ENCODE measurements at places on chromosomes 13 and 19.

- DNase-seq: no peak
These were observed 10.5 kb downstream of the CEBPA start for GRCh38 chr19:33291623-33292534.

GRCh38 chr13:79723519-79724024 is 242.6 kb downstream of the NDFIP2 start:
- DNase-seq: no peak

DNA sequence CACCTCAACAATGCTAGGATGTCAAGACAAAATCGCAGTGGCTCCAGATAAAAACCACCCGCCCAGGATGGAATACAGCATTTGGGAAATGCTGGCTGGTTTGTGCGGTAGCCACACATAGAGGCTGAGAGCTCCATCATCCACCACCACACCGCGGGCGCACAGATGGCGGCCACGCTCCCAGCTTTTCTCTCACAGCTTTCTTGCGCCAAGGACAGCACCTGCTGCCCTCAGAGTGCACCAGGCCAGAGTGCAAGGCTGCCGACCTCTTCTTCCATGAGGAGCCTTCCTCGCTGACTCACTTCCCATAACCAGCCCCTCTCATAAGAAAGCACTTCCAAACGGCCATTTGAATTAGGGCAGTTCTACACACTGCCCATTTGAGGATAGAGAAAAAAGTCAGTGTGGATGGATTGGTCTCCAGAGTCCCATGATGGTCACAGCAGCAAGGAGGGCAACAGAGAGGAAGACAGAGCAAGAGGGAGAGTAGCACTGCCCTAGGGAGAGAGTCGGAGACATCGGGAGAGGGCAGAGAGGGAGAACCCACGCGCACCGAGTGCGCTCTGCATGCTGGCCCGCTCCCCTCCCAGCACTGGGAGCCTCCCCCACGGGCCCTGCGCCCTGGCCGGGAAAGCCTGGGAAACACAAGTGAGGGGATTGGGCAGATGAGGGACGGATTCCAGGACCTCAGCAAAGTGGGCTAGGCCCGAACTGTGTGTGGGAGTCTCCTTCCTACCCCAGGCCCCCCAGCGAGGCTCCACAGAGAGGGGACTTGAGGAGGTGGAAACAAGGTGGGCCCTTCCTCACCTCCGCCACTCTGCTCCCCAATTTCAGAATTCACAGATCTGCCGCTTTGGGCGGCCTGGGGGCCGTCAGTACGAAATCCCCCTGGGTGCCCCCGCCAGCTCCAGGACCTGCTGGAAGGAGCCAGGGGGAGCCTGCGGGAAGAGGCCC is 156.9 kb downstream of the USP12 start:
- DNase-seq: no peak

DNA sequence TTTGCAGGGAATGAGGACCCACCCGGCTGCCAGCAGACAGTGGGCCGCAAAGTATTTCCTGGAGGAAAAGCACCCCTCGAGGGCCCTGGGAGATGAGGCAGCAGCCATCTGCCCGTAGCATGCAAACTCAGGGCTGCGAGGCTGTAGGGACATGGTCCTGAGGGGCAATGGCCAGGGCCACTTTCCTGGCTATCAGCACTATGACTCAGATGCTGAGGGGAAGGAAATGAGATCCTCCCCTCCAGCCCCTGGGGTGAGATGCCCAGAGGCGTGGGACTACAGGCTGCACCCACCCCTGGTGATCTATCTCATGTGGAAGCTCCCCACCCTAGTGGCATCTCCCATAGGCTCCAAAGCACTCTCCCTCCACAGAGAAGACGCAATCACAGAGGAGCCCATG is 80.1 kb downstream of the SLC7A1 start:
- no peak for DNase-seq

GRCh38 chr13:44259045-44260027 is 114.3 kb upstream of the SERP2 start:
- peak; percentile 44 for DNase-seq

- no peak for DNase-seq
These were observed 34.5 kb downstream of the PLEKHJ1 start for GRCh38 chr19:2201473-2202148.

DNA sequence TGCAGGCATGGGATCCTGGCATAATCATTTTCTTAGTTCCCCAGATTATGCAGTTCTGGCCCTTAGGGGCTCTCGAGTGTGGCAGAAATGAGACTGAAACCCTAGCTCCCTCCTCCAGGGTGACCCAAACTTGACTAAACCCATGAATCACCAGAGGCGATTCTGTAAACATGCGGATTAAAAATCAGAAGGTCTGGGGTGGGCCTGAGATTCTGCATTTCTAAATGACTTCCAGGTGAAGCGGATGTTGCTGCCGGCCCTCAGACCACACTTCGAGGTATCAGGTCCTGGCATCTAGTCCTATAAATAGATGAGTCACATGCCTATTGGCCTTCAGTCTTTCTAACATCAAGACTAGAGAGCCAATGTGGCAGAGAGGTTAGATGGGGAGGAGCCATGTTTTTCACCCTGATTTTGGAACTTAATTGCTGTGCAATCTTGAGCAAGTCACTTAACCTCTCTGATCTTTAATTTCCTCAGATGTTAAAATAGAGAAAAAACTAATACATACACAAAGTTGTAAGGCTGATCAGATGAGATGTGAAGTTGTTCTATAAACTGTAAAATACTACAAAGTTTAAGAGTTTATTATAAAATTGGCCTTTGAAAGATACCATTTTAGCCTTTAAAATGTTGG is 431.2 kb downstream of the FOXO1 start:
- DNase-seq: no peak

GRCh38 chr13:27398360-27398759 is 26.1 kb upstream of the GTF3A start:
- DNase-seq: no peak

- no peak for DNase-seq
These were observed 14.6 kb upstream of the SIN3B start for GRCh38 chr19:16814526-16815100.

GRCh38 chr19:30426864-30427263 is 54.7 kb downstream of the ZNF536 start:
- DNase-seq: no peak

DNA sequence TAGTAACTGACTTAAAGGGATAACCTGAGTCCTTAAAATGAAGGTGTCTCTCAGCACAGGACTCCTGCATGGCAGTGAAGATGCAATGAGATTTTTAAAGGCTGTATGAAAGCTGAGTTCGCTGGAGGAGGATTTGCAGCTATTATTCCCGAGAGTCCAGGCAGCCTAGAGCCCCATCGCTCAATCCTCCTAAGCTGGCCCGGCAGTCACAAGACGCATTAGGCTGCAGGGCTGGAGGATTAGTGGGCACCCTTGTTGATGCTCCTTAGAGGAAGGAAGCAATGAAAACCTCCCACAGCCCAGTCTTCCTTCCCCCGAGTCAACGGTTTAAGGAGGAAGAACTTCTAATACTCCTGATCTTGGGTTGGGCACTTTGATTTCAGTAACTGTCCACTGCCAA is 239.5 kb downstream of the EFNB2 start:
- no peak for DNase-seq

DNA sequence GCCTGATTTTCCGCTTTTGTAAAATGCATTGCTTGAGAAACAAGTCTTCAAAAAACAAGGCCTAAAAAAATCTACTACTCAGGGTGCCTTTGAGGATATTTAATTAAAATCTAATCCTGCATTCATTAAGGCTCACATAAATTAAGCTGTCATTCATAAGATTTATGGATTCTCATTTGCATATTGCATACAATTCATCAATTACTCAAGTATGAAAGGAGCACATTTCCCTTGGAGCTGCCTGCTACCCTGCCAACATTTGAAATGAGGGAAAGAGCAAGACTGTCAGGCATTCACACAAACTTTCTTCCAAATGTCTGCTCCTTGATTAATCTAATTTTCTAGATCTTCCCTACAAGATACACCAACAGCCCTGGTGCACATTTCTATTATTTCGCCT is 140.0 kb downstream of the DACH1 start:
- DNase-seq: no peak

GRCh38 chr13:66703597-66703996 is 526.5 kb downstream of the PCDH9 start:
- no peak for DNase-seq

- no peak for DNase-seq
These were observed 7.1 kb downstream of the POLR1G start for GRCh38 chr19:45413497-45413896.

- no peak for DNase-seq
These were observed 18.7 kb upstream of the ZNF888 start for GRCh38 chr19:52941941-52942385.

- no peak for DNase-seq
These were observed 19.8 kb downstream of the LRRC4B start for GRCh38 chr19:50548191-50549058.

- DNase-seq: no peak
These were observed 4.0 kb upstream of the PNMA8B start for GRCh38 chr19:46499692-46500091.

GRCh38 chr19:7226739-7227138 is 67.5 kb downstream of the INSR start:
- no peak for DNase-seq

DNA sequence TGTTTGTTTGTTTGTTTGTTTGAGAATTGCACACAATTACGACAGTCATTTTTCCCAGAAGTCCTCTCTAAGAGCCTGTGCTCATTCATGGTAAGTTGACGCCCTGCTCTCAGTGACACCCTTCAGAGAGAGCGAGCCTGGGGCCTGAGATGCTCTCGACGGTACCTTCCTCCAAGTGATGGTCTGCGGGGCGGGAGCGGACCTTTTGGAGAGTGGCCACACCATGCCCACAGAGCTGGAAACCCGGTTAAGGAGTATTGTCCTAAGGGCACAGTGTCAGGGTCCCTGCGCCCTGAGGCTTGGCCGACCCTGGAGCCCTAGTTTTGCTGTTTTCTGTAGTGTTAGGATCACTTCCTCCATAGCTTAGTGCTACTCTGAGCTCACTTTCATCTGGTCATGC is 3.6 kb downstream of the POP4 start:
- no peak for DNase-seq

GRCh38 chr13:34408640-34409039 is 533.4 kb upstream of the NBEA start:
- DNase-seq: no peak

- no peak for DNase-seq
These were observed 18.6 kb upstream of the RASA3 start for GRCh38 chr13:114151031-114151430.

DNA sequence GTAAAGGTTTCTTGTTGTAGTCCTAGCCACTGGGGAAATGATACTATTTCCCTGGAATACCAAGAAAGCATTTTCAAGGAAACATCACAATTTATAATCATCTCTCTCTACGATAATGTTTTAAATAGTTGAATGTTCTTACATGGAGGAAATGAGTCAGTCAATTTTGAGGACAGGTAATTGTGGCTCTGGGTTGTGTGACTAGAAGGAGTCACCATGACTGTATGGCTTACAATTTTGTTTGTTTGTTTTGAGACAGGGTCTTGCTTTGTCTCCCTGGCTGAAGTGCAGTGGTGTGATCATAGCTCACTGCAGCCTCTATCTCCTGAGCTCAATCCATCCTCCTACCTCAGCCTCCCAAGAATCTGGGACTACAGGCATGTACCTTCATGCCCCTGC is 47.4 kb downstream of the COG3 start:
- DNase-seq: no peak

DNA sequence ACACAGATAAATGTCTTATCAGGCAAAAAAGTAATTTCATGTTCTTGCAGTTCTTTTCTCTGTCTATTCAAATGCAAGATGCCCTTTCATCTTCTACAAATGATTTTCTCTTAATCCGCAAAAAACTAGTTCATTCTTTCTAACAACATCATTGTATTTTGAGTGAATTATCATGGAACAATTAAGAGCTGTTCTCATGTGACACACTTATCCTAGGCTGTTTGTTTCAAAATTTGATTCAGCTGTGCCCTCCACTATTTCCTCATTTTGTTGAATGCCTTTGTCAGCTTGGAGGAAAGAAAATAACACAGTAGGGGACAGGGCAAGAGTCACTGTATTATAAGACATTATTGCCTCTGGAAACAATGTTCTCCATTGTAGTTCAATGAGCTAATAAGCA is 396.9 kb downstream of the KCTD12 start:
- no peak for DNase-seq

- DNase-seq: no peak
These were observed 310.8 kb downstream of the SLC7A1 start for GRCh38 chr13:29284726-29285125.

GRCh38 chr13:75357576-75358289 is 124.2 kb downstream of the TBC1D4 start:
- peak; percentile 33 for DNase-seq

- DNase-seq: no peak
These were observed 5.2 kb upstream of the SRRM5 start for GRCh38 chr19:43606569-43607229.

- DNase-seq: no peak
These were observed 15.5 kb upstream of the SPACA4 start for GRCh38 chr19:48591021-48591420.

GRCh38 chr19:2488942-2489731 is 13.2 kb downstream of the GADD45B start:
- no peak for DNase-seq

DNA sequence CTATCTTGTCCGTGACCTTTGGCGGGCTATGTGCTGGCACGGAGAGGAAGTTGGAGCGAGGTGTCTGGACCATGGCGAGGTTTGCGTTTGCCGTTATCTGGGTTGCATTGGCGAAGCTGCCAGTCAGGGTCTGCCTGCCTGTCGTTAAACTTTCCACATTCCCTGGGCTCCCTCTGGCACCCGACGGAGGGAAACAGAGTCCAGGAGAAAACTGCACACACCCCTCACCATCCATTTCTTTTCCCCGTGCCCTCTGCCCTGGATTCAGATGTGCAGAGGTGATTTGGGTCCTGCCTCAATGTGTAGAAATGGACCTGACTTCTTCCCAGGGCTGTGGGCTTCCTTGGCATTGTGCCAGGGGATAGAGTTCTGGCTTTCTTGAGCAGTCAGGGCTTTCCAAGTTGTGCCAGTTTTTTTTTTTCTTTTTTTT is 142.4 kb downstream of the URI1 start:
- no peak for DNase-seq

DNA sequence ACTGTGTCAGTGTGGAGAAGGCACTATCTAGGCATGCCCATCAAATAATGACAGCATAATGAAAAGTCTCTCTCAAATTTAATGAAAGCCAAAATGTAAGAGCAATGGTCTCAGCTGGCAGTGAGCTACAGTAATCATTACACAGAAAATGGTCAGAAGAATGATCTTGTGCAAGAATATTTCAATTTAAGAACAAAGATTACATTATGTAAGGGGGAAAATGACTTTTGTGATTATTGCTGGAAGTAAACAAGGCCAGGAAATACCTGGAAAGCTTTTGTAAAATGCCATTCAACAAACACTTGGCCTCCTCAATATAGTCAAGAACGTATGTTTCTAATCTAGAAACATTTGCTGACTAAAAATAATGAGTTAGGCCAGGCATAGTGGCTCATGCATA is 89.1 kb downstream of the CAB39L start:
- no peak for DNase-seq

GRCh38 chr13:110815471-110816204 is 99.2 kb downstream of the ANKRD10 start:
- DNase-seq: no peak
